ENCODE measurements at places on chromosomes 11 and 22. TPM values are rescaled to one million over a fixed set of nuclear protein-coding genes. Genes with fewer than 3 reads are reported as not detected.

INPP5J gene
- not detected for total RNA-seq

- no peak for DNase-seq
- no peaks in the 10 kb centered on the region for H3K36me3 ChIP-seq
- peaks cover 42% of the 10 kb centered on the region for H3K4me1 ChIP-seq
- peak overlapping the region; percentile 86 for H3K27ac ChIP-seq
Observed at GRCh38 chr11:32439501-32440210, 4.3 kb upstream of the WT1 start.

OR2AT4 gene
- not detected for total RNA-seq

DNA sequence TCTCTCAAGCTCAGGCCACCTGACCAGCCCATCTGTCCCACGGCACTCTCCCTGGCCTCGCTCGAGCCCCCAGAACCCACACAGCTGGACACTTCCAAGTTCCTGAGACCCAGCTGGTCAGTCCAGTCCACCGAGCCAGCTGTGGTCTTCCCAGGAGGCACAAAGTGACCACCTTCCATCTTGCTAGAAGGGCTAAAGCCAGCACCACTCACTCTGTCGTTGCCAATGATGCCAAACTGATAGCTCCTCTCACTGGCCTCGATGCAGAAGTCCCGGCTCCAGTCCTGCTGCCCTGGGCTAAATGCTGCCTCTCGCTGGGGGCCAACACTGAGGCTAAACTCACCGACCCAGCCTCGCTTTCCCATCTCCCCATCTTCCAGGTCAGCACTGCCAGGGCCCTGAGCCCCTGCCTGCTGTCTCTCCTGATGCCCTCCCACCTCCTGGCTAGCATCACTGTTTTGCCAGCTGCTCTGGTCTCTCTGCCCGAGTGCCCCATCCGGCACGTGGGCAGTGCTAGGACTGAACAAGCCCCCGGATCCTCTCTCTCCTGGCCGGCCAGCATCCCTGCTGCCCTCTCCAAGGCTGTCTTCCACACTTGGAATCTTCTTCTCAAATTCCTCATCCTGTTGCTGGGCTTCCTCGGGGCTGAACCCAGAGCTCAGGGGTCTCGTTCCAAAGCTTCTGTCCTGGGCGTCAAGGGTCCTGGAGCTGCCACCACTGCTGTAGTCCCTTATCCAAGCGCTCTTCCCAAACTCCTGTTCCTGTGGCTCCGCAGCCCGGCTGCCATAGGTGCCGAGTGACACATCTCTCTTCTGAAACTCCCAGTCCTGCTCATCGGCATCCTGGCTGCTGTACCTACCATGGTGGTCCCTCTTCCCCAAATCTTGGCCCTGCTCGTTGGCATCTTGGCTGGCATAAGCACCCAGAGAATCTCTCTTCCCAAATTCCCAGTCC, 15.4 kb downstream of the TNKS1BP1 start:
- H3K27me3 ChIP-seq = no peaks in the 10 kb centered on the region
- H3K4me1 ChIP-seq = peaks cover 35% of the 10 kb centered on the region
- H3K27ac ChIP-seq = no peak overlapping the region
- DNase-seq = peak; percentile 66

- no peaks in the 10 kb centered on the region for H3K27me3 ChIP-seq
- H3K27ac ChIP-seq = no peak overlapping the region
- peaks cover 13% of the 10 kb centered on the region for H3K4me1 ChIP-seq
- H3K4me3 ChIP-seq = no peak overlapping the region
- DNase-seq = no peak
Observed at GRCh38 chr11:2789791-2790567, 90.2 kb upstream of the KCNQ1OT1 start.

- H3K4me3 ChIP-seq = peak overlapping the region; percentile 75
- peak overlapping the region; percentile 88 for H3K27ac ChIP-seq
- H3K36me3 ChIP-seq = peaks cover 35% of the 10 kb centered on the region
Observed at GRCh38 chr11:64809781-64810241, 540 bp downstream of the MEN1 start.

RTN4RL2 gene
- 2.0 TPM for total RNA-seq

DNA sequence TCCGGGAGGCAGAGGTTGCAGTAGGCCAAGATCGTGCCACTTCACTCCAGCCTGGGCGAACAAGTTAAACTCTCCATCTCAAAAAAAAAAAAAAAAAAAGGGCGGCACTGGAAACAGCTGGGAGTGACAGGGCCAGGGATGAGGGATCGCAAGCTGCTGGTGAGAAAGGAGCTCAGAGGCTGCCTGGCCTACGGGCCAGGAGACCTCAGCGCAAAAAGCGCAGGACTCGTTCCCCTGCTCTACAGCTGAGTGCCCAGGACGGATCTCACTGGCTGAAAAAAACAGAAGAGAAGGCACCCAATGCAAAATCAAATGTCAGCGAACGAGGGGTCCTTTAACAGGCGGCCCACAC, 650 bp upstream of the NUP50 start:
- H3K4me1 ChIP-seq = peaks cover 83% of the 10 kb centered on the region
- H3K27ac ChIP-seq = peak overlapping the region; percentile 94
- DNase-seq = no peak
- peak overlapping the region; percentile 85 for H3K4me3 ChIP-seq

- no peaks in the 10 kb centered on the region for H3K27me3 ChIP-seq
- H3K27ac ChIP-seq = no peak overlapping the region
- H3K4me3 ChIP-seq = no peak overlapping the region
- no peak for DNase-seq
Observed at GRCh38 chr11:21475276-21475675, 717.6 kb upstream of the ANO5 start.

GRCh38 chr11:114738954-114739353, 60.6 kb downstream of the NXPE2 start:
- H3K27me3 ChIP-seq = no peaks in the 10 kb centered on the region
- H3K36me3 ChIP-seq = no peaks in the 10 kb centered on the region
- H3K4me1 ChIP-seq = no peaks in the 10 kb centered on the region
- DNase-seq = no peak

- H3K27ac ChIP-seq = no peak overlapping the region
- H3K36me3 ChIP-seq = no peaks in the 10 kb centered on the region
- H3K4me1 ChIP-seq = no peaks in the 10 kb centered on the region
- DNase-seq = no peak
Observed at GRCh38 chr11:104061853-104062521, 25.5 kb downstream of the DDI1 start.

DNA sequence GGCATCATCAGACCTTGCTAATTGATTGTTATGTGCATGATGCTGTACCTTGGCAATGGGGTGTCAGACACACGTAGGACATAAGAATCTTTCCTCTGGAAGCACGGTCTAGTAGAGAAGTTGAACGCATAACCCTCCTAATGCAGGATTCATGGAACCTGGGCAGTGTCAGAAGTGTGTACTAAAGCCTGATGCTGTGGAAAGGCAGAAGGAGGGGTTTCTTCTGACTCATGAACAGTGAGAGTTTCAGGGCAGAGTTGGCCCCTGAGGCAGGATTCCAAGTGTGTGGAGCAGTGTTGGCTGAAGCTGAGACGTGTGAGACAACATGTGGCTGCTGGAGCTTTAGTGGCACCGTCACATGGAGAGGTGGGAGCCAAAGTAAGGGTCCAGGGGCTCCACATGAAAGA, 3.5 kb downstream of the PANX1 start:
- no peaks in the 10 kb centered on the region for H3K36me3 ChIP-seq
- H3K4me3 ChIP-seq = no peak overlapping the region
- no peaks in the 10 kb centered on the region for H3K27me3 ChIP-seq

HTR3A gene
- total RNA-seq = 0.51 TPM

GRCh38 chr22:48827268-48827846, 1000.3 kb downstream of the BRD1 start:
- DNase-seq = no peak
- H3K27ac ChIP-seq = no peak overlapping the region
- no peaks in the 10 kb centered on the region for H3K36me3 ChIP-seq
- H3K4me1 ChIP-seq = no peaks in the 10 kb centered on the region
- no peaks in the 10 kb centered on the region for H3K27me3 ChIP-seq
- H3K4me3 ChIP-seq = no peak overlapping the region

LDHAL6A gene
- not detected for total RNA-seq

- no peak overlapping the region for H3K4me3 ChIP-seq
- H3K4me1 ChIP-seq = no peaks in the 10 kb centered on the region
- peak; percentile 53 for DNase-seq
- no peaks in the 10 kb centered on the region for H3K27me3 ChIP-seq
Observed at GRCh38 chr22:48849963-48850657, 977.6 kb downstream of the BRD1 start.

DNA sequence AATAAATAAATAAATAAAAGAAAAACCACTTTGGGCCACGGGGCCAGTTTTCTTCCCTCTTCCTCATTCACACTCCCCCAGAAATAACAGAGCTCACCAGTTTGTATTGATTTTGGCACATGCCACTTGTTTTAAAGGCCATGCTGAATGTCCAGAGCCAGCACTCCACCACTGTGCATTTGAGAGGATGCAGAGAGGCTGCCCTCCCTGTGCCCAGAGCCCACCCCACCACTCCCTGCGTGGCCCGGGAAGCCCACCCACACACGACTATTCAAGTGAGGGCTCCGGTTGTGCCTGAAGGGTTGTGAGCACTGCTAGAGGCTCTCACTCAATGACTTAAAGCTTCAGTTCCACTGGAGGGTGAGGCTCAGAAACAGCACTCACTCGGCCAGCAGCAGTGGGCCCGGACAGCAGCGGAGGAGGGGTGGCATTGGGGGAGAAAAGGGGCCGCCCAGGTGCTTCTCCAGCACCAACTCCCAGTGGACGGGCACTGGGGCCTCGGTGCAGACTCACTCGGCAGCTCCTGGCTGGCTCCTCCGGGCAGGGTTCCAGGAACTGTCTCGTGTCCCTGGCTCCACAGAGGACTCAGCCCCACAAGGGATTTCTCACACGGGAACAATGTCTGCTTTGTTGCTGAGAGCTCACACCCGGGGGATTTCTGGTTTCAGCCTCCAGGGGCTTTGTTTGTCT, 112.7 kb downstream of the SHANK2 start:
- H3K27me3 ChIP-seq = no peaks in the 10 kb centered on the region
- no peaks in the 10 kb centered on the region for H3K36me3 ChIP-seq
- no peaks in the 10 kb centered on the region for H3K4me1 ChIP-seq
- DNase-seq = peak; percentile 62

OR5A1 gene
- not detected for total RNA-seq

OR52A1 gene
- total RNA-seq = not detected

TUB gene
- 2.1 TPM for total RNA-seq

DNA sequence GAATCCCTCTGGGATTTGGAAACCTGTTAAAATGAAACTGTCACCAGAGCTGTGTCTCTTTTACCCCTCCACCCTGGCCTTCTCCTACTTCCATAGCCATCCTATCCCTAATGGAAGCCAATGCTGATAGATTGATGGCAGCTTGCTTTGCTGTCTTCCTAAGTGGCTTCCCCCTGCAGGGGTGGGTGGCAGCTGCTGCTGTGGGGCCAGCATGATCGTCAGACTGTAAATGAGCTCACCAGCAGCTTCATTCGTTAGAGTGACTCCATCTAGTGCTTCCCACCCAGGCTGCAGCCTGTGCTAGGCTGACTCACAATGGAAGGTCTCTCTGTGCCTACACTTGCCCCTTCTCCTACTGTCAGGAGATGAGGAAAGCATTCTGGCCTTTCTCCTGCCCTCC, 311.0 kb downstream of the BUD13 start:
- no peaks in the 10 kb centered on the region for H3K27me3 ChIP-seq
- no peak overlapping the region for H3K4me3 ChIP-seq
- H3K36me3 ChIP-seq = no peaks in the 10 kb centered on the region
- no peaks in the 10 kb centered on the region for H3K4me1 ChIP-seq

DNA sequence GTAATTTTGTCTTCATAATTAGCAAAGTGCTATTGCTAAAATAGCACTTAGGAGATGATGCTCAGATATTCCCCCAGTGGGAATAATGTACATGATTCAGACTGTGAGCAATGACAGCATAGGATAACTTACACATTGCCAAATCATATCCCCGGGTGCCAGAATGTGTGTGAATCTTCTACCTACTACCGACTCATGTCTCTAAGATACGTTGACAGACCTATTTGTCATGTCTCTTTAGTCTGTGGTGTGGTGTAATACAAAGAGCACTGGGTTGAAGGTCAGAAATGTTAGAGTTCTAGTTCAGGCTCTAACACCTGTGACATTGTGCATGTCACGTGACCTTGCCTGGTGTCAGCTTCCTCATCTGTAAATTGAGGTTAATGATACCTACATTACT, 31.0 kb upstream of the PICALM start:
- DNase-seq = no peak
- H3K4me3 ChIP-seq = no peak overlapping the region
- H3K36me3 ChIP-seq = no peaks in the 10 kb centered on the region
- H3K4me1 ChIP-seq = no peaks in the 10 kb centered on the region

Data from spleen (tissue), 13 donors.